ENCODE measurements at places on chromosomes 7 and 10.

DNA sequence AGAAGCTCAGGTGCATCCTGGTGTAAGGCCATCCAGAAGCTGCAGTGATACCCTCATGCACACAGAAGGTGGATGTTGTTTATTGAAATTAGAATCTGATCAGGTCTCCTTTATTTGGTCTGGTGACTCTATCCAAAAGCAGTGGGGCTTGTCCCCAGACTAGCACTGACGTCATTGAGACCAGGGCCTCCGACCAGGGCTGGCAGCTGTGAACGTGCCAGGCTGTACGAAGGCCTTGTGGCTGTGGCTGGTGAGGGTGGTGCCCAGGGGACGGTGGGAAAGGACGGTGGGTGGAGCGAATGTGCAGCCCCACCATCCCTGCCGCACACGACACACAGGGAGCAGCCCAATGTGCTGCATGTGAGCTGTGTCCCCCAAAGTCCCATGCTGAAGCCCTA lies 160.0 kb downstream of the ADARB2 start:
- no peak for DNase-seq

DNA sequence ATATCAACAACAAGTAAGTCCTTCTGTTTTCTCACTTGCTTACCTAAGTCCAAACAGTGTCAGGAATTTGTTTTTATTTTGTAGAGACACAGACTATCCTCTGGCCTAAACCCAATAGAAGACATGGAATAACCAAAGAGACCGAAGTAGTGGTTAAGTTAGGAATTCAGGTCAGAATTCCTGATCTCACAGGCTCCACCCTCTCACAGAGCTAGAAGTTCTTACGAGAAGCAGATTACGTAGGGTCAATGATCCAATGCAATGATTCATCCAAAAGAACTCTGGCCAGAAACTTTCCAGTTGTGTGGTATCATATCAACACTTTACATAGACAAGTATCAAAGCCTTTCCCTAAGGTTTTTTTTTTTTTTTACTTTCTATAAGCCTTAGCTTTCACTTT lies 73.8 kb downstream of the IQUB start:
- DNase-seq = no peak

- no peak for DNase-seq
Observed at GRCh38 chr10:47024046-47024322, 112.8 kb downstream of the PTPN20 start.

DNA sequence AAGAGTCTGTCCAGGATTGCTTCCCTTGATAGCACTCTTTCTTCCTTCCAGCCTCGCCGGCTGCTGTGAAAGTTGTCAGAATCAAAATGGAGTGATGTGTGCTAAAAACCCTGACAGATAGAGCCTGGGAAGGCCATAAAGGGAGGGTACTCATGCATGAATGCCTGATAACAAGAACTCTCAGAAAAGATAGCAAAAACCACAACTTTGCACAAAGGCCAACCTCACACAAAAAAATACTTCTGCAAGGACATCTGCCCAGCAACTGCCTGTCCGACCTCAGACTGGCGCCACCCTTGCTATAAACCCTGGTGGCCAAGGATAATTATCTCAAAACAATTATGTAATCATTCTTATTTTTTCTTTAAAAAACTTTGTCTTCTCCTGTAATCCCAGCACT lies 133.2 kb upstream of the SVIL start:
- DNase-seq = no peak

GRCh38 chr10:70779088-70779487 lies 6.1 kb downstream of the TBATA start:
- DNase-seq = no peak

DNA sequence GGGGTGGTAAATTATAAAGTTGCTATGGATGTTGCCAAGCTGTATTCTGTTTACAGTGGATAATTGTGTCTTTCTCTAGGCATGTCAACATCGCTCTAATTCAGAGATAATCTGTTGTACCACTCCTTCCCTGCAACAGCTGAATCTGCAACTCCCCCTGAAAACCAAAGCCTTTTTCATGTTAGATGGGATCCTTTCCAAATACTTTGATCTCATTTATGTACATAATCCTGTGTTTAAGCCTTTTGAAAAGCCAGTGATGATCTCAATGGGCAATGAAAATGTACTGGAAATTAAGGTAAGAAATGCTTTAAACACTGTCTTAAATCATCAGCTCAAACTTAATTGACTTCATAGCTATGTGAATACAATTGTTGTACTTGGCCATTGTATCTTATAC lies 91.0 kb downstream of the MET start:
- DNase-seq = no peak

- DNase-seq = no peak
Observed at GRCh38 chr7:100079024-100079560, 2.4 kb downstream of the ZNF3 start.

- no peak for DNase-seq
Observed at GRCh38 chr10:86953747-86954680, 3.4 kb downstream of the MMRN2 start.

DNA sequence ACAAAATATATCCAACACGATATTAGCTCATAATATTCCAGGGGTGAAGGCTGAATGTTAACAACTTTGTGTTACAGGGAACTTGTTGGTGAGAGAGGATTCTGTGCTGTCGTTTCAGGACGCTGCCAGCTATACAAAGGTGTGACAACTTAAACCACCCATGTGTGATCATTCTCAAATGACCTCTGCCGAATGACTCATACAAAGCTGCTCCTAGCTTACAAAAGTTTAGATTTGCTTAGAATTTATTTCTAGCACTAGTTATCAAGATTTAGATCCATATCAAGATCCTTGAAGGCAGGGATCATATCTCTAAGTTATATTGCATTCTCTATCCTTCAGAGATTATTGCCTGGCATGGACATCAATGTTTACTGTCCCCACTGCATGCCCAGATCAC lies 65.3 kb downstream of the COBL start:
- DNase-seq = no peak

DNA sequence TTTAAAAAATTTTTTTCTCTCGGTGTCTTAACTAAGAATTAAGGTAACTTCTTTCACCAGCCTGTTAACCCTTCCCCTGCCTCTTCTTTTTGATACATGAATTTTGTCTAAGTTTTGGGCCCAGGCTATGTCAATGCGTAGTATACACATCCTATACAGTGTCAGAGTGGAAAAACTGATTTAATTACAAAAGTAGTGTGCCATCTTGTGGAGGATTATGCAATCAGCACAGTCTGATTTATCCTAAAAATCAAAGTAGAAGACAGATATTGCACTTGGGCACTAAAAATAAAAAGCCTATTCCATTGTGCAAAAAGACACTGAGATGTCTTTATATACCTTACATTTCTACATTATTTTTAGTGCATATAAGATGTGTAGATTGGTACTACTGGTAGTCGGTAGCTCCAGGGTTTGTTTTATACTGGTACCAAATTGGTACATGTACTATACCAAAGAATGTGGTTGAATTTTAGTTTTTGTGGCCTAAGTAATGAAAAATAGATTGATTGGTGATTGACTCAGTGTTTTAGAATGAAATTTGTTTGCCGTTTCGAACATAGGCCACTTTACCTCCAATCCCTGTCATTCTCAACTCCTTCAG lies 96.6 kb downstream of the MKLN1 start:
- DNase-seq = peak; percentile 7

- no peak for DNase-seq
Observed at GRCh38 chr10:17233286-17233991, 5.4 kb downstream of the VIM start.

GRCh38 chr10:122082616-122083477 lies 93.9 kb downstream of the TACC2 start:
- DNase-seq = no peak

GRCh38 chr10:1205450-1206030 lies 149.4 kb downstream of the WDR37 start:
- DNase-seq = no peak

GRCh38 chr7:81788246-81788645 lies 18.4 kb upstream of the HGF start:
- DNase-seq = no peak

DNA sequence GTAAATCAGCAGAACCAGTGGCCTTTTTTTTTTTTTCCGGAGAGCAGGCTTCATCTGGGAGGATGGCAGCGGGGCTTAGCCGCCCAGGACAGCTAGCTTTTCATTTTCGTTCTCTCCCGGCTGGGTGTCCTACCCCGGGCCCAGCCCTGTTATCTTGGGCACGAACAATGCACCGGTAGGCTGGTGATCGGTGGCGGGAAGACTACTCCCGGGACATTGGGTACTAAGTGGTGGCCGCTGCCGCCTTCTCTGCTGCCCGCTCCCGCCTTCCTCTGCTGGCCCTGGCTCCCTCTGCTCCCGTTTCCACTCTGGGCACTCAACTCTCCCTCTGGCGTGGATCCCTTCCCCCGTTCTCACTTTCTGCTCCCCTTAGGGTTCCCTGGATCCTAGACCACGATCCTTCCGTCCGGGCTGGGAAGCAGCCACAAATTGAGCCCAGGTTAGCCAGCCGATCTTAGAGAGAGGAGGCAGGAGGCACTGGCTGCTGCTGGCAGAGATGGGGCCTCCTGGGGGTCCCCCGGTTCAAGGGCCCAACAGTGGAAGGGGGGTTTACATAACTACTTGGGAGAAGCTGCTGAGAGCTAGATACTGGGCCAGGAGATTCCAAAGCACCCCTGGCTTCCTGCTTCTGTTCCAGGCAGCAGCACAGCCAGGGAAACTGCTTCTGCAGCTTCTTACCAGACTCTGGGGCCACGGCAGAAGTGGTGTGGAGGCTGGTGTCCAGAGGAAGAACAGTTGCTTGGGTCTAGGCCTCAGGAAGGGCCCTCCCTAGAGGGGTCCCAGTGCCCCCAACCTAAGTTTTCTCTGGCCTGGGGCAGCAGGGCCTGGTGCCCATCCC lies 1.8 kb downstream of the TLX1 start:
- no peak for DNase-seq

Data from HuH-7.5 (cell line).